ENCODE measurements at places on chromosomes 3 and 15.

DNA sequence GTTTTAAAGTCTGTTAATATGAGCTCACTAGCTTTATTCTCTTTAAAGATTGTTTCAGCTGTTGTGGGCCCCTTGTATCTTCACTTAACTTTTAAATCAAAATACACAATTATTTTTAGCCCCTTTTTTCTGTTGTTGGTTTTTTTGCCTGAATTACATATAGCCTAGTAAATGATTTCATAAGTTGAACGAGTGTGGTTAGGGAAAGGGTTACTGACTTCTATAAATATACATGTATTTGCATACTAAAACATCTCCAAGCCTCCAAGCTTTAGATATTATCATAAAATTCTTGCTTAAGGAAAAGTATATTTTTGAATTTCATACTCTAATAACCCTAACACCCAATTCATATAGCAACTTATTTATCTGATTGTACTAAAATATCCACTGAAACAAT, 73.2 kb upstream of the ARL6 start:
- DNase-seq: no peak

DNA sequence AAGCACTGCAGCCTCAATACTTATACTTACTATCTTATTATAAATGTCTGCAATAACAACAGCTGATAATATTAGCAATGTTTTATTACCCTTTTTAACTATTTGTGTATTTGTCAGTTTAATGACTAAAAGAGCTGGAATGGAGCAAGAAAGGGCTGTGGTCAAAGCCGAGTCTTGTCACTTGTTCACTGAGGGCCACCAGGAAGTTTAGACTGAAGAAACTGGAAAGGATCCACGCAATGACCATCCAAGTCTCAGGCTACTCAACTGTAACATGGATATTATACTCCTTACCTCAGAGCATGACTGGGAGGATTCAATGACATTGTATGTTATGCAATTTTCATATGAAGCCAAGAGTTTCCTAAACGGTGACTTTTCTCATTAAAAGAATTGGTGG, 90.4 kb downstream of the TJP1 start:
- no peak for DNase-seq

DNA sequence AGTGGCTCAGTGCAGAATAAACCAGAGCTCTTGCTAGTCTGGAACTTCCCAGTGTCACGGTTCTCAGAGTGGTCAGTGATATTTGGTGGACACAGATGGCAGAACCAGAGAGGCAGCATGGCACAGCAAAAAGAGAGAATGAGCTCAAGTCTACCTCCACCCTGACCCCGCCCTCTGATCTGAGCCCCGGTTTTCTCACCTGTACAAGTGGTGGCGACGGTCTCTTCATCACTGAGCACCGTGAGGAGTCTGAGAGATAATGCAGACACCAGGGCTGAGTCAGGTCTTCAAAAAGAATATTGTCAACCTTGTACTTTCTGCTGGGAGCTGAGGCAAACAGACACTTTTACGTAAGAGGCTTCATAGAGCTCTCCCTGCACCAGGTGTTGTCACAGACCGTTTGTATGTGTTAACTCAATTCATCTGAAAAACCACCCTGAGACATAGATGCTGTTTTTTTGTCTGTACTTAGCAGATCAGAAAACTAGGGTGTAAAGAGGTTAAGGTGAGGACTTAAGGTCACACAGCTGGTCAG, 13.2 kb downstream of the FGD5 start:
- DNase-seq: no peak

DNA sequence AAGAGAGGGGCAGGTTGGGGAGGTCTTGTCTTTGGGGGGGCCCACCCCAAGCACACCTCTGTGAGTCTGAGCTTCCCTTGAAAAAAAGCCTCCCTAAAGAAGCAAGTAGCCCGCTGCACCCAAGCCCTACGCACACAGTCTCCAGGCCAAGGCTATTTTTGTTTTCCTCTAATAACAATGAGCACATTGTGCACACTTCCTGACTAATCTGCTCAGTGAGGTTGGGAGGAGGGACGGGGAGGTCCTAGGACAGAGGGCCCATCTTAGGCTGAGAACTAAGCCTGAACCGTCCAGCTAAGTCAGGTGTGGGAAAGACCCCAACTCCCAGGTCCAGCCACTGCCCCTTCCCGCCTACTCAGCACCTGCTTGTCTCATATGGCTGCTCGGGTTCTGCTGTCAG, 87.2 kb downstream of the HMG20A start:
- DNase-seq: peak; percentile 41

DNA sequence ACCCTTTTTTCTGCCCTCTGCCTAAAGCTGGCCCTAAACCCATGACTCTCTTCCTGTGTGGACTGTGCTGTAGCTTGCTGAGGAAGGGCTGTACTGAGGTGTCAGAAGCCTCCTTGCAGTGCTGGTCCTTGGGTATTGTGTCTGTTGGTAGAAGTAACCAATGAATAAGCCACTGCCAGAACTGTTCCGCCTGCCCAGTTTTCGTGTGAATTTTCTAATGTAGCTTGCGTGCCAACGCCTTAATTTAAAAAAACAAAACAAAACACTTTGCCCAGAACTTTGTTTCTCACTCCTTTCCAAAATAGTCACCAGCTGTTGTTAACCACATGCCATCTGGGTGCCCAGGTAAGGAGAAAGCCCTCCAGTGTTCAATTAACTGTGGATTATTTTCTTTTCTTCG, 101.9 kb downstream of the KLHL25 start:
- no peak for DNase-seq

DNA sequence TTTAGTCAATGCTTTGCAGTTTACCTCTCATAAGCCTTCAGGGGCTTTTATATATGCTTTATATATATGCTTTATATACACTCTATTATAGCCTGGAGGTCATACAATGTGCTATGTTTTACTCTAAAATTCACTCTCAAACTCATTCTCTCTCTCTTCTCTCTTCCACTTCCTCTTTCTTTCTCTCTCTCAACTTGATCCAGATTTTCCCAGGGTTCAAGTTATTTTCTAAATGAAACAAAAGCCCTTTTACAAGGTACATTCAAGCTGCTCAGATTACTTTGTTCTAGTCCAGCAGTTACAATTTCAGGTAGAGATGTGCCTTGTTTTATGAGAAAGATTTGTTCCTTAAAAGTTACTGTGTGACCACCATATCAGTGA, 79.6 kb upstream of the ACP3 start:
- no peak for DNase-seq

DNA sequence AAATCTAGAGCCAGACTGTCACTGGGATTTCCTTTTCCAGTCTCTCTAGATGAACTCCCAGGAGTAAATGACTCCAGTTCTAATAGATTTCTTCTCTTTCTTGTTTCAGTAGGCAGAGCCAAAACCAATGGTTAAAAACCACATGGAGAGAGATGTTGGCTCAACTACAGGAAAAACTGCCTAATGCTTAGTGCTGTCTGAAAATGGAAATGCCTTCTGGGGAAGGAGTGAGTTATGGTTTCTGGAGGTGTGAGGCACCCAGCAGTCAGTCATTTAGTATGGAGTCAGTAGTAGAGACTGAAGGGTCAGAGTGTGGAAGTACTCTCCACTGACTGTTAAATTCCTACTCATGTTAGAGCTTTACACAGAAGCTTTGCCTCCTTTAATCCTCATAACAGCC, 136.7 kb downstream of the CCNL1 start:
- no peak for DNase-seq

GRCh38 chr3:69853027-69853426, 113.8 kb downstream of the MITF start:
- no peak for DNase-seq

DNA sequence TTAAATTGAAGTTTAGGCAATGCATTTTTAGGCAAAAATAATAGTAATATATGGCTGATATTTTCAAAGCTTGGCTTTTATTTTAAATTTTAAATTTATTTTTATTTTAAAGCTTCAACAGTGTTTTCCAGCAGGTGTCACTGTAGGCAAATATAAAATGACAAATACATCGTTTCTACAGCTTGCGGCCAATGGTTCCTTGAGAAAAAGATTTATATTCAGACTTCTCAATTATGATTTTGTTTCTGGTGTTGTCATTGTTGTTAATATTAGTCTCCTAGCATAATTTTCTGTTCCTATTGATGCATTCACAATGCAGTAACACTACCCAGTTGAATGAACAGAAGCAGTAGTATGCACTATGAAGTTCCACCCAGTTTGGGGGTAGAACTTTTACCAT, 220.7 kb upstream of the DNAJC19 start:
- no peak for DNase-seq

DNA sequence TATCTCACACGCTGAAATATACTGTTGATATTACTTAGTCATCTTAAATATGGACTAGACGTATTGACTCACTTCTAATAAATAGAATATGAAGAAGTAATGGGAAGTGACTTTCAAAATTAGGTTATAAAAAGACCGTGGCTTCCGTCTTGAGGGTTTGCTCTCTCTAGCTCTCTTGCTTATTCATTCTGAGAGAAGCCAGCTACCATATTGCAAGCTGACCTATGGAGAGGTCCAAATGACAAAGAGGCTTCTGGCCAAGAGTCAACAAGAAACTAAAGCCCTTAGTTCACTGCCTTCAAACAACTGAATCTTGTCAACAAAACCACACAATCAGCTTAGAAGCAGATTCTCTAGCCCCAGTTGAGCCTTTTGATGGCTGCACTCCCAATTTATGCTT, 46.1 kb downstream of the SLC9C1 start:
- no peak for DNase-seq

- no peak for DNase-seq
Measured at GRCh38 chr3:98798820-98799219, 35.7 kb downstream of the ST3GAL6 start.

DNA sequence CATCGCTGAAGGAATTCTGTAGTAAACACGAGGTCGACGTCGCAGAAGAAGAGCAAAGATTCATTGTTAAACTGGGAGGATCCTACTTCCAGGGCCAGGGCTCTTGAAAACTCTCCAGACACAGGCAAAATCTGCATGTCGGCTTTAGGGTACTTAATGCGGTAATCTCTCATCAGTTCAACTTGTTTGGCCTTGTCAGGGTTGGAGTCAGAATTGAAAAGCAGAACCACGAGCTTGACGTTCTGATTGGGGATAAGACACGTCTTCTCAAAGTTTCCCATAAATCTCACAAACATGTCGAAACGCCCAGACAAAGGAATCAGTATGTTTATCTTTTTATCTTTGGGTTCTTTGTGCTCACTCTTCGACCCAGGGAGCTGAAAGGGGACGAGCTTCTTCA, 74.0 kb downstream of the CHSY1 start:
- no peak for DNase-seq

DNA sequence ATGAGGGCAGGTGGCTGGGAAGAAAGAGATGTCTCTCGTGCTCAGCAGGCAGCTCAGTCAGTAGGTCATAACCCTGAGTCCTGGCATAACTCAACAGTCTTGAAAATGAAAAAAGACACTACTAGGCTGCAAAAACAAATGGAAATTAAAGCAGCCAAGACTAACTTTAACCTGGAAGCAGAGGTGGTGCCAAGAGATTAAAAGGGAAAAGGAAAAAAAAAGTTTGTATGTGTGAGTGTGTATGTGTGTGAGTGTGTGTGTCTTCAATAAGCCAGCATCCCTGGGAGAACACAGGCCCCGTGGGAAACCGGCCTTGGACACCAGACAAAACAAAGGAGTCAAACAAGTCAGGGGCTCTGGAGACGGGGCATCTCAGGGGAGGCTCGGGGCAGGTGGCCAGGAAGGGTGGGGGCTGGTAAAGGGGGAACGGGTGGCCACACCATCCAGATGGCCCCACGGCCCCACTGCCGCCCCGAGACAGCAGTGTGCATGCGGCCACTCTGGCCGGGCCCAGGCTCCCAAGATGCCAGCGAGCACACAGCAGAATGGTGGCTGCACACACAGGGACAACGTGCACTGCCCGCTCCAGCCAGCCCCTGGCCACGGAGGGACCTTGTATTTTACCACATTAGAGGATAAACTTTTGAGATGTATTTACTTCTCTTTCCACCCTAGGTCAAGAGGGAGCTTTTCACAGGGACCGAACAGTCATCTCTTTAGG, 23.8 kb downstream of the CYFIP1 start:
- no peak for DNase-seq

DNA sequence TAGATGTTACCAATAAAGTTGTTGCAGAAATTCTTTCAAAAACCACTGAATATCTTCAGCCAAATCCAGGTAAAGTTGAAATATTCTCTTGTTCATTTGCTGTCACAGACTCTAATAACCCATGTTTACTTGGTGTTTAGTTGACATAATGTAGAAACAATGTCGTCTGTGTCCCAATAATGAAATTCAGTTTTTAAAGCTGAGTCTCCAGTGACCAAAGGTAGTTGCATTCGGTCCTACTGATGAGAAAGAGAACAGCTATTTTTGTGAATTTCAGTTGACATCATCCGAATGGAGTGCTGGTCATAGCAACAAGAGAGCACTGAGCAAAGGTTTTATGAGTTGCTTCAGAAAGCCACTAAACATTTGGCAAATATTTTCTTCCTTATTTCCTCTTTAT, 88.8 kb upstream of the ADAMTSL3 start:
- DNase-seq: no peak

- DNase-seq: no peak
Measured at GRCh38 chr15:89367485-89368451, 33.1 kb upstream of the POLG start.

DNA sequence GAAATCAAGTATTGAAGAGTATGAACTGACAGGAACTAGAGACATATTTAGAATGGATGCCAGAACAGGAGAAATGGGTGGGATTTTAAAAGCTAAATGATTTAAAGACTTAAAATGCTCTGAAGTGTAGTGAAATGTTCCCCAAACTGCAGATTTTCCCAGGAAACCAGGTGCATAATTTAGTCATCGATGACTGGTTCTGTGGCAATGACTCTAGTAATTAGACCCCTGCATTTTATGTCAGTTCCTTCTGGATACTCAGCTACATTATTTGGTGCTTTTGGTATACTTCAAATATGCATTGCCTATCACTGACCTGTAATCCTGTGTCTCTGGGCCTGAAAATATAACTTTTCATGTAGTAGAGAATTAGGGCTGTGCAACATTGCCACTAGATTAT, 16.8 kb downstream of the AGTR1 start:
- no peak for DNase-seq

DNA sequence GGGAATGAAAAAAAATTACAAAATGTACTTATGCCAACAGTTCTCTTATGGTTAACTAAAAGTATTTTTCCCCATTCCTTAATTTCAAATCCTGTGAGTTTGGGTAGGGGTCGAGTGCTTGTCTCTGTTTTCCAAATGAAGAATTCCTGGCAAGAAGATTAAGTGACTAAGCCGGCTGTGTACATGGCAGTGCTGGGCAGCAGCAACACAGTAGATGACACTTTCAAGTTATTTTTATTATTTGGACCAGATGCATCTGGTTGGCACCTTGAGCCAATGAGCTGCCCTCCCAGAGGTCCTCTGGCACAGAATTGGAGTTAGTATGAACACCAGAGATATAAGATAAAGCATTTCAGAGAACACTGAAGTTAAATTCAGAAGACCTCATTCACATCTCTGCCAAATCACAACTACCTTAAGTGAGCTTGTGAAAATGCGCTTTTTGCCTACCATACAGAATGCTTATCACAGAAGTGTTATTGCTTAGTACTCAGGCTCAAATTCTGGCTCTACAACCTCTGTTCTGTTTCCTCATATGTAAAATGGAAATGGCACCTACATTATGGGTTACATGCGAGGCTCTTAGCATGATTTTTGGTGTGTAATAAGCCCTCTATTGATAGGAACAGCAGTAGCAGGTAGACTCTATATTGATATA, 256.9 kb downstream of the UBE2E2 start:
- no peak for DNase-seq
